ENCODE measurements at places on chromosomes 6 and 20.

GRCh38 chr6:49553384-49553783, 2.9 kb downstream of the C6orf141 start:
- no peak for DNase-seq

GRCh38 chr6:119453242-119454200, 104.0 kb upstream of the MAN1A1 start:
- no peak for DNase-seq

DNA sequence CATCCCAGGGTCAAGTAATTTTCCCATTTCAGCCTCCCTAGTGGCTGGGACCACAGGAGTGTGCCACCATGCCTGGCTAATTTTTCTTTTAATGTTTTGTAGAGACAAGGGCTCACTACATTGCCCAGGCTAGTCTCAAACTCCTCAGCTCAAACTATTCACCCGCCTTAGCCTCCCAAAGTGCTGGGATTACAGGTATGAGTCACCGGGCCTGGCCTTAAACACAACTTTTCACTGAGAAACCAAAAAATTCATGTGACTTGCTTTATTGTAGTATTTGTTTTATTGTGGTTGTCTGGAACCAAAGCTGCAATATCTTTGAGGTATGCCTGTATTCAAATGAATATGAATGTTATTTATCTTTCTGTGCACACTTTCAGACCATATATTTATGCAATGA, 72.2 kb downstream of the RWDD2A start:
- no peak for DNase-seq

- no peak for DNase-seq
These were observed 120.1 kb upstream of the PMEPA1 start for GRCh38 chr20:57829805-57830514.

DNA sequence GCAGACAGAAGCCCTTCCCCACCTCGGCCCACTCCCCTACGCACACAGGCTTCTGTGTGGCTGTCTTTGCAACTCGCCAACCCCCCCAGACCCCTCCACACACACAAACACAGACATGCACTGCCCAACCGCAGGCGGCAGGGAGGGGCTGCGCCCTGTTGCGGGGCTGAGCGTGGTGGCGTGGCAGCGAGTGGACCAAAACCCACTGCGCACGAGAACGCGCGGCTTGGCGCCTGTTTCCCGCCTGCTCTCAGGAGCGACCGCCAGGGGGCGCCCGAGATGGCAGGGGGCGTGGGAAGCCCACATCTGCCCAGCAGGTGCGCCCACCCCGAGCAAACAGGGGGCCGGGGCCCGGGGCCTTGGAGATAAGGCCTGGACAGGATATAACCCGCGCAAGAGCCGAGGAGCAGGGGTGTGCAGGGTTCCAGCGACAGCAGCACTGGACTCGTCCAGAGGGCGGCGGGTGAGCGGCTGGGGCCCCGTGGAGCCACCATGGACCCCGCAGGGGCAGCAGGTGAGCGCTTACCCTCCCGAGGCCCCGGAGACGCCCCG, at the start of gene RBPJL:
Gene RBPJL, plus strand, starts transcription at position 410 of the 552 bp plus-strand sequence. Its CDS starts 83 bp downstream, at position 493.
- no peak for DNase-seq

DNA sequence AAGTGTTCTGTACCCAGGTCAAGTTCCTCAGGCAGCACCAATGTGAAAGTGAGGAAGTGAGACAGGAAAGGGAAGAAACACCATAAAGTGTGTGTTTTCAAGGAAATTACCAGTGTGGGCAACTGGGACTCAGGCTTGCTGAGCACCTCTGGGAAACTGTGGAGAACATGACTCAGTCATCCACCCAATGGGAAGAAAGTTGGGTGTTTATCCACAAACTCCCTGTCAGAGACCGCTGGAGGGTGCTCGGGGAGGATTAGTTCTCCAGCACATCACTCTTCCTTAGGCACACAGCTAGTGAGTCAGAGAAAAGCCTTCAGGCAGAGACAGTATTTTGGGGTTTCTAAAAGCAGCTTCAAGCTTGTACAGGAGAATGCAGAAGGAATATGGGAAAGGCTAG, 93.6 kb downstream of the PCSK2 start:
- no peak for DNase-seq

- no peak for DNase-seq
These were observed 46.2 kb downstream of the MYB start for GRCh38 chr6:135227349-135227748.

- DNase-seq, result no peak
These were observed 190.7 kb downstream of the C6orf118 start for GRCh38 chr6:165118736-165119135.

- DNase-seq, result peak; percentile 1
These were observed 31.3 kb downstream of the TRMT6 start for GRCh38 chr20:5918856-5919625.

- no peak for DNase-seq
These were observed 2.6 kb upstream of the PACSIN1 start for GRCh38 chr6:34463299-34463698.

GRCh38 chr6:12265296-12265695, 24.9 kb upstream of the EDN1 start:
- no peak for DNase-seq

DNA sequence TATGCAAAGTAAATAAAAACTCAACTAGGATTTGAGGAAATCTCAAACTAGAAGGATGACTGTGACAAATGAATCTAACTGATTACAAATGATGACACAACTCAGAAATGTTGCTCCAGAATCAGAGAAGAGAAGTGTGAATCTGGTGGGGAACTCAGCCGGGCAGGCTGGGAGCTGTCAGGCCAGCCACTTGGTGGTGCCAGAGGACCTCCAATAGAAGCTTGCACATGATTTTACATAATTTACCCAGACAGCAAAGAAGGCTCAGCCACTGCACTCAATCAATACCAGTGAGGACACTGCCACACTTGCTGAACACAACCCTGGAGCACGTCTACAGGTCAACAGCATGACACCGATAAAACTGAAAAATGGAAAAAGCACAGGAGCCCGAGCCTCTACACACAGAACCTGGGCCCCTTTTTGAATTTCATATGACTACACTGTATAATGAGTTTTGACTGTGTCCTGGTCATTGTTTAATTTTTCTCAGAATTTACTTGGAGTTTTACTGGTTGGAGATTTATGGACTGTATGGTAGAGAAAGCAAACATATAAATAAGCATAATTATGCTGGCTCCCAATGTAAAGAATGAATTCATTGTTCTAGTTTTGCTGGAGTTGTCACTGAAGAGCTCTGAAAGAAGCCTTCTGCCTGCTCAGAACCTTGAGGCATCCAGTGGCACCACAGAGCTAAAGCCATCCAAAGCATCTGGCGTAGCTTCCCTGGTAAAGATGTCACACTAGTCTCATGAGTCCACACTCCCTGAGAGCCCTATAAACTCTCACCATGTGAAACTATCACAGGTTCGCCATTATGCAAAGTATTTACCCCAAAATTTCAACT, 296.5 kb downstream of the THBS2 start:
- no peak for DNase-seq

DNA sequence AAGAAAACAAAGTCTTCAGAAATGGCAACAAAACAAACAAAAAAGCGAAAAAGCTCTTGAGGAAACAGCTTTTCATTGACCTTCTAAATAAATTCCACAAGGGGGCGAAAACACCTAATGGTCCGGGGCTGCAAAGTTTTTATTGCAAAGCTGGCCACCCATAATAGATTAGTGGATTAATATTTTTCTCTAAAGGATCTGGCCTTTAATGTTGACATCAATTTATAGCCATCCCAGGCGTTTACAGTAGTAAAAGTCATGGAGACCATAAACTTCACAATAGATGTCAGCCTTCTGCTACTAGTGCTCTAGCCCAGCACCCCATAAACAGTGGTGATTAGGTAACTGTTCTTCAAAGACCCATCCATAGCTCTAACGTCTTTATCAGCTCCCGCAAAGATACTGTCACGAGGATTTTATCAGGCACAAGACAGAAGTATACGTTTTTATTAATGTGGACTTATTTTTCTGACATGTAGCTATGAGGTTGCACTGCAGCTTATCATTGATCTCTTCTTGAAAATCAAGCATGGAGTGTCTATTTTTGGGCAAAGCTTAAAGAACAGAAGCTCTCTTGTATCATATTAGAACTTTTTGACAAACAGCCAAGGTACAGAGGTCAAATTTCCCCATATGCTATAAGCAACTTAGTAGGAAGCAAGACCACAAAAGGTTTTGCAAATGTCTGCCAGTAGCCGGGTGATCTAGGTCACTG, 4.7 kb downstream of the CITED2 start:
- DNase-seq, result peak; percentile 31

DNA sequence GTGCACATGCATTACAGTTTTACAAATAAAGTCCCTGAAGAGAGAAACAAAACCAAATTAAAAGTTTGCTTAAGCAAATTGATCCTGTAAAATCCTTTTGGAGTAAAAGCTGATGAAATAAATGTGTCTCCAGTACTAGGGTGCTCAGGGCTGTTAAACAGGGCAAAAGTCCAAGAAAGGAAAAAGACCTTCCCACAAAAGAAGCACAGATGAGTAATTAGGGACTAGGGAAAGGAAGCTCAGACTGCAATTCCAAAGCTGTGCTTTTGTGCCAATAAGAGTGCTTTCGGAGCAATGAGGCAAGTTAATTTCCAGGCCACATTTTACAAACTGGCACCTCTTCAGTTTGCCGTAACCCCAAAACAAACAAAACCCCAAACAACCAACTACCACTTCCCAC, 10.4 kb upstream of the RNF182 start:
- no peak for DNase-seq

DNA sequence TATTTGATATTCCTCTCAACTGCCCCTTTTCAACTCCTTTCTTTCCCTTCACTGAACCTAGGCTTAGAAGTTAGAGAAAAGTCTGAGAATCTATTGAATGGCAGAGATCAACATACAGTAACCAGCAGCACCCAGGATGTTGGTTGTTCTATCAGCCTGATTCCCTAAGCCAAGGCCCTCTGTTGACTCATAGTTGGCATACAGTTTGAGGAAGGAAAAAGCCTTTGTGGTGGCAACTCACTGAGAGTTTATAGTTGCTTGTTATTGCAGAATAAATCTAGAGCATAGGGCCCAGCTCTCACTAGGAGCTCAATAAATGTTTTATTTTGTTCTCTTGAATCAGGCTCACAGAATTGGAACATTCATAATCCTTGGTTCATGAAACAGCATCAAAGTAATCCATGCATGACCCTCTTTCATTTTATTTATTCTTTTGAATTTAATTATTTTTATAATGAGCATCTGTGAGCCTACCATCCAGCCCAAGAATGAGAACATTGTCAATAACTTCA, 119.1 kb upstream of the ADGRF1 start:
- peak; percentile 74 for DNase-seq

DNA sequence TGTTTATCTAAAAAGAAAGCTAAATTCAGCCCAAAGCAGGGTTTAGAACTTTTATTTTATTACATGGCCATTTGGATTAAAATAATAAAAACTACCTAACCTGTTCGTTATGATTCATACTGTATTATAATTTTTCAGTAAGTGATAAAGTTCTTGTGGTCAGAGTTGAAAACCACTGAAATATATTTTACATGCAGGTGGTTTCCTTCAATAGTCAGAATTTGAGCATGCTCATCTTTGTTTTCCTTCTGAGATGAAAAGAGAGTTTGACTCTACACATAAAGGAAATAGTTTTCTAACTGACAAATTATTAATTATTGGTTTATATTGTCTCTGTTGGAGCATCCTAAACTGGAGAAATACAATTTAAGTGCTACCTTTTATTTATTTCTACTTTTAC, 114.0 kb upstream of the FKBP1C start:
- DNase-seq, result no peak

- no peak for DNase-seq
These were observed 2.8 kb upstream of the JARID2 start for GRCh38 chr6:15242937-15243614.

DNA sequence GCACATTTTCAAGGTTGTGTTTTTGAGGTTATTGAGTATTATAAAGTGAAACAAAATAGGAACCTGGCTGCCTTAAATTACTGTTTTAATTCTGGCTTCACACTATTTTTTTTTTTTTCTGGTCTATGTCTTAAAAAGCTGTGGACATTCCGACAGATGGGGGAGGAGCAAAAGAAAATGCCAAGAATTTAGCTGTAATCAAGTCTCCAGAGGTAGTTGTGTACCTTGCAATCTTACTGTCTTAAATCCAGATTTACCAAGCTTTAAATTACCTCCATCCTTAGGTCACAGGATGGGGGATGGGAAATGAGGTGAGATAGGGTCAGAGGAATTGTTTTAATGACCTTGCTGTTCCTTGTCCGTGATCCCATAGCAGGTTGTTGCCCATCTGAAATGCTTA, 182.8 kb downstream of the UTRN start:
- DNase-seq, result no peak

GRCh38 chr6:33197431-33198048, 2.9 kb downstream of the RXRB start:
- DNase-seq, result no peak
